Neural crest cell (in vitro differentiated cells): ENCODE measurements at places on chromosomes 16 and 17.

DNA sequence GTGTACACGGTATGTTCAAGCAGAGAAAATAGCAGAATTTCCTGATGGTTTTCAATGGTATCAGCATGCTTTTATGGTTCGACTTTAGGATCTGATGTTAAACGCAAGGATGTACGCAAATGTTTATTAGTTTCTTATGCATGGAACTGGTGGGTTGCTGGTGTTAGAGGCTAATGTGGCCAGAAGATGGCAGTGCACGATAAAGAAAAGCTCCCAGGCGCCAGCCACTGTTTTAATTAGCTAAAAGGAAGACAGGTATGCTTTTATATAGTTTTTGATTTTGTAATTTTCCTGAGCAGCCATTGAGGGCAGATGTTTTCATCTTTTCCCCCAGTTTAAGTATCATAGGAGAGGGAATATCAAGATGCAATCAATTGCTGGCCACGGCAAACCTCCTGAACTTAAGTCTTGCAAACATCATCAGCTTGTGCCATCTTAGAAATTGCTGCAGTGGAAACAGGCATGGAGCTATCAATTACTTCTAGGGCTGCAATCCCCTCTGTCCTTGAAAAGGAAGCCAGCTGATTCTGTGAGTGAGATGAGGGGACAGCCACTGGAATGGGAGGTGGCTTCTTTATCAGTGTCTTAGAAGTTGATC is 648.5 kb upstream of the RBFOX1 start:
- DNase-seq: peak; percentile 19

- no peak for DNase-seq
These were observed 76.2 kb upstream of the CDC42EP4 start for GRCh38 chr17:73387746-73388577.

DNA sequence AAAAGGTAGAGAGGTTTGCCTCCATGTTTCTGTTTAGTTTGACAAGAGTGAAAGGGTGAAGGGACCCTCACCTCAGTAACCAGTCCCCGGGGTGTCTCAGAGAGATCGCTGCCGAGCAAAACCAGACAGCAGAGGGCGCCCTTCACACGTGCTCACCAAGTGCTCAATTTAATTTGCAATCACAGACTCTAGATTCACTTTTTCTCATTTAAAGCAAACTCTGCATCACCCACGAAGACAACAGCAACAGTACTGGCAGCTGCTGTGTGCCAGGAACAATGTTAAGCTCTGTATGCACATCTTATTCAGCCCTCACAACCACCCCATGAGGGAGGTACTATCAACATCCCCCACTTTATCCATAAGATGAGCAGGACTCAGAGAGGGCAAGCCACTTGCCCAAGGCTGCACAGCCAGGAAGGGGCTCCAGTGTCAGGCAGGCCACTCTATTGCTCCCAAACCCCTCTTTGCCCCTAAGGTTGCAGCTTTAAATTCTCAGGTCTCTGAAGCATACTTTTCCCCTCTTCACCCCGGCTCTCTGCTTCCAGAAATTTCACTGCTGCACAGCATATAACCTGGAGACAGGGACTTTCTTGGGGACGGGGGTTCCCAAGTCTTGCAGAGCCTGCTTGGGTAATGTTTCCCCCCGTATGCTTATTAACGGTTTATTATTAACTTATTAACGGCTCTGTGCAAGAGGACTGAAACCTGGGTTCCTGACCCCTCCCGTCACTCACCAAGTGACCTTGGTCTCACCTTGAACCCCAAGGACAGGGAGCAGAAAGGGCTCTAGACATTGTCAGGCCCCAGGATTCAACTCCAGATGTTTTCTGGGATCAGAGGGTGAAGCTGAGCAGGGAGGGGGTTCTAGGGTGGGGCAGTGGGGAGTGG is 70.9 kb downstream of the CNGB1 start:
- DNase-seq: peak; percentile 82

GRCh38 chr17:21042458-21043295 is at the start of gene USP22:
USP22 (minus strand) TSS chr17:21043011; CDS start chr17:21042835, 176 bp downstream.
- peak; percentile 89 for DNase-seq

- no peak for DNase-seq
These were observed 1.1 kb upstream of the XYLT2 start for GRCh38 chr17:50344731-50345365.
